ENCODE measurements at places on chromosomes 1 and 21. TPM values are rescaled to one million over a fixed set of nuclear protein-coding genes. Genes with fewer than 3 reads are reported as not detected.

GRCh38 chr21:38819719-38820159, 14.0 kb downstream of the ETS2 start:
- DNase-seq, result no peak

- DNase-seq, result no peak
These were observed 30.5 kb upstream of the RC3H1 start for GRCh38 chr1:174052621-174053020.

- DNase-seq, result no peak
These were observed 98.4 kb downstream of the DIRAS3 start for GRCh38 chr1:67952071-67952470.

FCER1A gene
- polyA plus RNA-seq, result 0.42 TPM

- DNase-seq, result no peak
These were observed 1.4 kb upstream of the RGS2 start for GRCh38 chr1:192807211-192808162.

RHOU gene
- polyA plus RNA-seq, result 16.6 TPM

DNA sequence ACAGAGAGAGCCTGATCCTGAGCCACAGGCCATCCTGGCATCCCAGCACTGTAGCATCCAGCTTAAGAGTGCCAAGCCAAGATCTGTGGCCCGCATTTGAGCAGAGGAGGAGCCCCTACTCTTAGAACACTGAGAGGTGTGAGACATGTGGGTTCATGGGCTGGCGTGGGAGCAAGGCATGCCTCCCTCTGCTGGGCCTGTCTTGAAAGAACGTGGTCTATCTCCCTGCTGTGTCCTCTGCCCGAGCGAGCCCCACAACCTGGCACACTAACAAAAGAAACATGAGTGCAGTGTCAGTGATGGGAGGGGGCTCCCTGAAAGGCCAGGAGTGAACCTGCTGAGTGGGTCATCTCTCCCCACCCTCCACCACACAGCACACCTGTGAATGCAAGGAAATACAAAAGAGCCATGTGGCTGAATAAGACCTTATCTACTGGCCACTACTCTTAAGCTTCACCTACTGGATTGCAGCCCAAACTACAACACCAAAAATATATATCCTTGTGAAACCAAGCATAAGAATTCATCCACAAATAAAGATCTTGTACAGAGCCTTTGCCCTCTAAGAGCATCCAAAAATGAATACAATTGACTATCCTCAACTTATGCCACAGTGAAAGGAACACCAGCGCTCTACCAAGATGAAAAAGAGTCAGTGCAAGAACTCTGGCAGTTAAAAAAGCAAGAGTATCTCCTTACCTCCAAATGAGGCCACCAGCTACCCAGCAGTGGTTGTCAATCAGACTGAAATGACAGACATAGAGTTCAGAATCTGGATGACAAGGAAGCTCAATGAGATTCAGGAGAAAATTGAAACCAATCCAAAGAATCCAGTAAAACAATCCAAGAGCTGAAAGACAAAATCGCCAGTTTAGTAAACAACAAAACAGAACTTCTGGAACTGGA, 259.4 kb upstream of the DAB1 start:
- no peak for DNase-seq

E2F2 gene
- 3.4 TPM for polyA plus RNA-seq
